Breast epithelium (tissue), 4 donors: ENCODE measurements at places on chromosomes 2 and 18.

DNA sequence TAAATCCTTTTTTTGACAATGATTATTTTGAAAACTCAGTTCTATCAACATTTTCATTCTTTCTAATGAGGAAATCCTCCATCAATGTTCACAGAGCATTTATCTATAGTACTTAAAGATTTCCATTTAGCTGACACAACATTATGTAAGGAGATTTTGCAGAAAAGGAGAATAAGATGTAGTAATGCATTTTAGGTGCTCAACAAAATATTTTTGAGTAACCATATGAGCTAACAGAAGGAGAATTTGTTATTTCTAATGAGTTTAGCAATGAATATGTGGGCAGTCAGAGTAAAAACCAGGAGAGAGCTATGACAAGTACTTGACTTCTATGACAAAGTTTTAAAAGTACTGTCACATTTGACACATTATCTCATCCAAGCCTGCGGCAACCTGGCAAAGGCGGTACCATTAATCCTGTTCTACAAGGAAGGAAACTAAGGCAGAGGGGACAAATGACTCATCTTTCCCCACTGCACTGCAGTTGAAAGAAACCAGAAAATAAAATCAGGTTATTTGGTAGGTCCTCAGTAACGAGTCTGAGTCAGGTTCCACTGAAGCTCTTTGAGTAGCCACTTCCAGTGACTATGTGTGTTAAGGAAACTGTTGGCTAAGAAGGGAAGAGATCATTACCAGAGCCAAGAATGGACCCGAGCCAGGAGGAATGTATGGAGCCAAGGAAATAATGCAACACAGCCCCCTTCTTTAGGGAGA, 134.1 kb upstream of the ITGB6 start:
- DNase-seq: no peak

- peak; percentile 54 for DNase-seq
These were observed 17.6 kb downstream of the CDC42EP3 start for GRCh38 chr2:37653805-37654378.

DNA sequence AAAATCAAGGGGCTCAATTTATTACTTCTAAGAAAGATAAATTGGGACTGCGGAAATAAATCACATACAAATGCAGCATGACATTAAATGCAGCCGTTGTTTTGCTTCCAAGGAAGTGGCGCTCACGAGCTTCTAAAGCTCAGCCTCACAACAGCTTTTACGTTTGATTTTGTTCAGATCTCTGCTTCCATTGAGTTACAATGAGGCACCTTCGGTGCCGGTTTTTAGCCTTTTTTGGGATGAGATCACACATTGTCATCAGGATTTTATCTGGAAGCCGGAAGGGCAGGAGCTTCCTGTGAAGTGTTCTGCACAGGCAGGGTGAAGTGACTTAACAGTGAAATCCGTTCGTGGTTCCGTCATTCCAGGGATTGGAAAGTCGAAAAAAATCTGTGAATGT, 209.8 kb downstream of the DCDC2C start:
- no peak for DNase-seq

DNA sequence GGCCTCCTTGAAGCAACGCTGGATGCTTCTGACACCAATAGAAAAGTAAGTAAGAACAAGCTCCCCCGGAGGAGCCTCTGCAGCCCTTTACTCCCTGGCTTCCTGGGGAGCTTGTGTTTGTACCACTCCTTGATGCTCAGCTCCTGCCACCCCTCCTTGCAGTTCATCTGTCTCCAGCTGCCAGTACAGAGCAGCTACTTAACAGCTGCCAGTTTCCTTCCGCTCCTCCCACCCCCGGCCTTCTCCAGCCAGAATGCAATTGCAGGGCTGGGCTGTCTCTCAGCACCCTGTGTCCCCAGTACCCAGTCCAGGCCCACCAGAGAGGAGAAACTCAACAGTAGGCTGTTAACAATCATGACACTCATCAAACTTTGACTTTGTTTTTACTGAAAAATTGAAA, 109.4 kb downstream of the AOX1 start:
- no peak for DNase-seq

- no peak for DNase-seq
These were observed 2133.9 kb upstream of the CELF4 start for GRCh38 chr18:39699340-39699964.

DNA sequence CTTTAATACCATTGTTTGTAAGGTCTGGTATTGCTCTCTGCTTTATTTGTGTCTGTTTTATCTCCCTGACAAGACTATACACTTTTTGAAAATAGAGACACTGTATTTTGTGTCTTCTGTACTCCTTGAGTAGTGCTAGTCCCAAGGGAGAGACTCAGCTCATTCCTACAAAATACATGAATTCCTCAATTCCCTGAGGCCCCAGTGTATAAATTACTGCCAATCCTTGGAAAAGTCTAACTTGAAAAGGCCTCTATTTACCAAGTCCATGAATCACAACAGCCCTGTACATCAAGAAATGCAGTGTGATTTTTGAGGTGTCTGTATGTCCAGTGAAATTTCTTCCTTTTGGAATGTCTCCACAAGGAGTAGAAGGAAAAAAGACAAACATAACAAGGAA, 34.9 kb upstream of the NEDD4L start:
- DNase-seq: no peak

DNA sequence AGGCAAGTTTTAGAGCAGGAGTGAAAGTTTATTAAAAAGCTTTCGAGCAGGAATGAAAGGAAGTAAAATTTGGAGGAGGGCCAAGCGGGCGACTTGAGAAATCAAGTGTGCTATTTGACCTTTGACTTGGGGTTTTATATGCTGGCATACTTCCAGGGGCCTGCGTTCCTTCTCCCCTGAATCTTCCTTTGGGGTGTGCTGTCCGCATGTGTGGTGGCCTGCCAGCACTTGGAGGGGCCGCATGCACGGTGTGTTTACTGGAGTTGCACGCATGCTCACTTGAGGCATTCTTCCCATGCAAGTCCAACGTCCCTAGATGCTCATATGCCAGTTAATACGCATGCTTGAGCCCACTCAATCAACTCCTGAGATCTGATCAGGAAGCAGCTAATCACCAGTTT, 78.3 kb upstream of the MAP4K4 start:
- no peak for DNase-seq

GRCh38 chr18:10822456-10822855, 296.6 kb downstream of the NAPG start:
- no peak for DNase-seq

DNA sequence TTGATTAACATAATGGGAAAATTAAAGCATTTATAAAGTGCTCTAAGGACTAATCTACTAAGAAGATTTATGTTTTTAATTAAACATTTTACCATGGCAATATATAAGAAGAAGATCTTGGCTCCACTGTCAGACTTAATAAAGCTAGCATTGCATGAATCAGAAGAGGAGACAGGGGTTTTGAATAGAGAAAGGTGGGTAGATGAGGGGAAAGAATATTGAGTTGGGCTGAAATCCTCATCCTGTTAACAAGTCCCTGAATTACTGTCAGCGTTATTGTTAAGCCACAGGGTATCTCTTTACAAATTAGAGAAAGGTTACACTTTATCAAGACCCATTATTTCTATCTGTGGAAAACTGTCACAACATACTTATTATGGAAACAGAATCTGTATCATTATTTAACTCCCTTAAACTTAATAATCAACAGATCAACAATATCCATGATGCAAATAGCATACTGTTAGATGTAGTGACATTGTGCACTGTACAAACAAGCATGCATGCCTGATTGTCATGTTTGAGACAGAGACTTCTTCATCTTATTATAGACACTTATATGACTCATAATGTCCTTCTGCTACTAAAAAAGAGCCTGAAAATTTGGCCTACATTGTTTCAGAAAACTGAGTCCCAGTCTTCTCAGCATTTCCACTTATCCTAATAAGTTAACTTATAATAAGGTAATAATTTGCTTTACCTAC, 304.1 kb downstream of the NRXN1 start:
- DNase-seq: no peak

- no peak for DNase-seq
These were observed 37.4 kb upstream of the KLHL29 start for GRCh38 chr2:23347471-23348092.

GRCh38 chr2:64839844-64840243, 149.4 kb upstream of the SLC1A4 start:
- DNase-seq: no peak

DNA sequence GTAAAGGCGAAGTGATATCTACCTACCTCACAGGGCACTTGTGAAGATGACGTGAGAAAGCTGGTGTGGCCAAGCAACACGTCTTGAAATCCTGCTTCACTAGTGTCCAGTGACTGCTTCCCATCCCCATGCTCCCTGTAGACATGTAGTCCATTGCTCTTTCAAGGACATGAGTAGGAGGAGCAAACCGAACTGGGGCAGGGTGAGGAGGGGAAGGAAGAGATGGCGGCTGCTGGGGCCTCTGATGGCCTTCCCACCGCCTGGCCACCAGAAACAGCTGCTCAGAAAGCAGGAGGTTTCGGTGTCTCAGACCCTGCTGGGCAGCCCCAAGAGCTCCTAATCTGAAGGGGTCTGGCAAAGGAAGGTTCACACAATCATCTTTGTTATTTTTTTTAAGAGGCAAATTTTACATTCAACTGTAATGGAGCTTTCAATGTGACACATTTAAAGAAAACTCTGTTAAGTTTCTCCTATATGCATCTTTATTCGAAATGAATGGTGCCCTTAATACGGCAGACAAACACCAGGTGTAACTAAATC, 14.7 kb downstream of the CPLX4 start:
- DNase-seq: no peak

GRCh38 chr2:5932556-5933469, 240.6 kb downstream of the SOX11 start:
- DNase-seq: no peak

DNA sequence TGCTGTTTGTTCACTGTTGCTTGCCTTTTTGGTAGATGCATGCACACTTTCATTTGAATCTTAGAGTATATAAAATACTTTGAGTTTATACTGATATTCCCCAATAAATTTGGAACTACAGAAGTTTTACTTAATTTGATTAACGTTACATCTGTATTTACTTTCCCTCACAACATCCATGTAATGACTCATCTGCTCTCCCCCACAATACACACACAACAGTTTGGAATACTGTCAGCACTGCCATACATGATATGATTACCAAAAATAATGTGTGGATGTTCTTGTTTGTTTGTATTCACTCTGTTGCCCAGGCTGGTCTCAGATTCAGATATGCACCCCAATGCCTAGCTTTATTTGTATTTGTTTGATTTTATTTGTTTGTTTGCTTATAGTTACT, 144.2 kb downstream of the WDR7 start:
- DNase-seq: no peak

GRCh38 chr2:26049641-26050040, 15.8 kb downstream of the RAB10 start:
- no peak for DNase-seq

DNA sequence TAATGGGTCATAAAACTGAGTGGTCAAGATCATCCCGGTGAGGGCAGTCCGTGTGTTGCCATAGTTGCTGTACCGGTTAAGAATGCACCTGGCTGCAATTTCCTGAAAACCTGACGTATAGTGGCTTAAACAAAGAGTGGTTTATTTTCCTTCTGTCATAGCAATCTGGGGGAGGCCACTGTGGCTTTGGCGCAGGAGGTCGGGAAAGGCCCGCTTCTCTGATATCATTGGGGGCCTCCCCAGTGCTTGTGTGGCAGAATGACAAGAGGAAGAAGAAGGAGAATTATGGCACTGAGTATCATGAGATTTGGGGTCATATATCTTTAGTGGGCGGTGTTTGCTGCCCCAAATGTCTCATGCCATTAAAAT, 4.4 kb downstream of the C2orf92 start:
- no peak for DNase-seq

GRCh38 chr2:118061135-118061955, 26.9 kb upstream of the INSIG2 start:
- no peak for DNase-seq

DNA sequence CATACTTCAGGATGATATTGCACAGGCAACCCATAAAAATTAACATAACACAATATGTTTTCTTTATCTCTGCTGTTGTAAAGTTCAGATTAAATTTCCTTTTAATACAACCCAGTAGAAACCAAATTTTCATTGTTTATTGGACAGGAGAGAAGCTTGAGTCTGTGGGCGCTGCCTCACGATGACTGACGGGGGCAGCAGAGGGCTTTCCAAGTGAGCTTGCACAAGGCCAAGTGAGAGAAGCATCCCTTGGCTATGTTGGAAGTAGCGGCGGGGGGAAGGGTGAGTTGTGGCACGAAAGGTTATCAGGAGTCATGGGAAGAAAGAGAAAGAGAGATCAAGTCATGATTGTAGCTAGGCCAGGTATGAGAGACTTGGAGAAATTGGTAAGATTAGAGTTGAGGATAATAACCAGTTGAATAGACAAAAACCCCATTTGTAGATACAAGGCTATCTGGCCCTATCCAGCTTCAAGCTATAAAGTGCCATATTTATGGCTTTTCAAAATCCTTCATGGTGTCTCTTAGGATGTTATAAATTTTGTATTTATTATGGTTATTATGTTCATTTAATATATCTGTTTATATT, 413.7 kb upstream of the FAM98A start:
- DNase-seq: no peak

GRCh38 chr2:234579231-234579962, 82.5 kb upstream of the ARL4C start:
- no peak for DNase-seq

DNA sequence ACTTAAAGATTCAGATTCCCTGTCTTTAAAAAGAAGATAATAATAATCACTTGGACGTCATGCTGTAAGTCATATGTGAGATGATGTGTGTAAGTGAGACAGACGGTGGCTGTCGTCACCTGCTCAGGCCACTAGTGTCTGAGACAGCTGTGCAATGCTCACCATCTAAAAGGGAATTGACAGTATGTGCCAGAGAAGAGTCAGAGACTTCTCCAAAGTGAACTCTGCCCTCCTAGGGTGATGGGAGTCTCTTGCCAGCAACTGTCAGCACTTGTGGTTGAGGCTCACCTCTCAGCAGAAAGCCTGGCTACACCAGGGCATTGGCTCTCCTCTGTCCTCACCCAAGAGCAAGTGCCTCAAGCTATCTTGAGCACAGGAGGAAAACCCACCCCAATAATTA, 131.6 kb upstream of the DNAJC10 start:
- no peak for DNase-seq

DNA sequence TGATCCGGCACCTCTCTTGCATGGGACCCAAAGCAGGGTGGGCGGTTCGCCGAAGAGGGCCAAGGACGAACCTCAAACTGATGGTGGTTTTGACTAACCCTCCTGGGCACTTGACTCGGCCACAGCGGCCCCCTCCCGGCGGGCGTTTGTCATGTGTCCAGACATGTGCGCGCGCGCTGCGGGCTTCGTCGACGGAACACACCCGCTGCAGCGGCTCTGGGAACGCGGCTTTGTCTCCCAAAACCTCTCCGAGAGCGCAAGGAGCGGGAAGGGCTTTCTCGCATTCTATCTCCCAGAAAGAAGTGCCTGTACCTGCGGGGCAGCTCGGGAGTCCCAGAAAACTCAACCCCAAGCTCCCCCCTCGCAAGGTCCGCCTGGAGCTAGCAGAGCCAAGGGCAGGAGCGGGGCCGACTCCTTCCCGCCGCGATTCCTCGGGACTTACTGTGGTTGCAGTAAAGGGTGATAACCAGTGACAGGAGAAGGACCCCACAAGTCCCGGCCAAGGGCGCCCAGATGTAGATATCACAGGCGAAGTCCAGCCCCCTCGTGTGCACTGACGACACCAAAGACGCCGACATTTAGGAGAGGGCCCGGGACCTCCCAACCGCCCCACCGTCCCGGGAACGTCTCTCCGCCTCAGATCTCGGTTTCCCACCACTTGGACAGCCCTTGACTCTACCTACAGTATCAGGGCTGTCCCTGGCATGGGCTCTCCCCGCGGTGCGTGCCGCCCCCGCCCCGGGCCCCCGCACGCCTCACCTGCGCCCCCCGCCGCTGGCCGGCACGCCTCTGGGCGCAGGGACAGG, 1.6 kb downstream of the CD8A start:
- no peak for DNase-seq
